ENCODE measurements at places on chromosomes 11 and 22. TPM values are rescaled to one million over a fixed set of nuclear protein-coding genes. Genes with fewer than 3 reads are reported as not detected.

The OR5M10 gene
- not detected for total RNA-seq

The PRG3 gene
- total RNA-seq, result not detected

The KRTAP5-2 gene
- total RNA-seq, result not detected

The SLC22A9 gene
- not detected for total RNA-seq
